Central memory CD4-positive, alpha-beta T cell (primary cell): ENCODE measurements at places on chromosomes 2 and 18.
A peak's percentile ranks its signal among the peaks of the same experiment; 100 is the strongest.

- no peak for DNase-seq
Measured at GRCh38 chr18:54860941-54861340, 32.7 kb downstream of the RAB27B start.

DNA sequence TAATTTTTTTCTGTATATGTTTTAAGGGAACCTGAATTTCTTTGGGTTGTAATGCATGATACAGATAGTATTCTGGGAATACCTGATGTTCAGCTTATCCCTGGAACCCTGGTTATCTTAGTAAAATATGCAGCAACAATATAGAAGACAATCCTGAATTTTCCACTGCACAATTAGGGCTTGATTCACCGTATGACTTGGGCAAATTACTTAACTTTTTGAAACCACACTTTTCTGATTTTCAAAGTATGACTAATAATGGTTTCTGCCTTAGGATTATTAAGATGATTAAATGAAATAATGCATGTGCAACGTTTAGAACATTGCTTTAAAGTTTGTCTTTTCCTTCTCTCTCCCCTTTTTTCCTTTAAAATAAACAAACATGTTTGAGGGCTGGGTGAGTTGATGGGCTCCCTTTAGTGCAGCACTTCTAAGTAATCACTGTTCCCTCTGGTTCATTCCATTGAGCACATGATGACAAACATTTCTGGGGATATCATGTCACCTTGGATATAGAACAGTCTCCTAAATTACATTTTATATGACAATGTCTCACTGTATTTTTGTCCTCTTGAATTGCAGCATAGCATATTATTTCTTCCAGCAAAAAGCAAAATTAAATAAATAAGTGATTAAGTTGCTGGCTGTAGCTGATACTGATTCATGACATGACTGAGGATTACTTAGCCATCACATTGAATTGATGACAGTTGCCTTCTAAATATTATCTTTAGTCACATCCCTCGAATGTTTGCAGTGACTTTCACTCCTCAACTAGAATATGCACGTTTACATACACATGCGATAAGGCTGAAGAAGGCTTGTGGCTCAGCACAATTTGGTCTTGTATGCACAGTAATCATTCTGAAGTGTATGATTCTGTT, 254.5 kb downstream of the NEDD4L start:
- no peak for DNase-seq

DNA sequence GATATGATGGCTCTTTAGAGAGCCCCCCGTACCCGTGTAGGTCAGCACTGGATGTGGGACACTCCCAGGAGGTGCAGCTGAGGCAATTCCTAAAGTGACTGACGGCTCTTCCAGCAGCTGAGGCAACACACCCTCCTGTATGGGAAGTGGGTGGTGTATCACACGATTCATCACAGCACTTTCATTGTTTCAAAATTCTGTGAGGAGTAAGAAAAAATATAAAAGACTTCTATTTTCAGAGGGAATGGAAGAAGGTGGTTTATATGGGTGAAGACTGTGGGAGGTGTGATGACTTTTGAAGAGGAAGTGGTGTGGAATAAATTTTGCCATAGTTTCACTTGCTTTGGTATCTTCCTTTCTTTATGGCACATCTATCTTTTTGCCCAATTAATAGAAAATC, 22.3 kb downstream of the QPCT start:
- DNase-seq, result no peak

GRCh38 chr2:19361325-19361990, 3.0 kb upstream of the OSR1 start:
- no peak for DNase-seq

GRCh38 chr2:226087505-226088365, 688.2 kb downstream of the NYAP2 start:
- no peak for DNase-seq

DNA sequence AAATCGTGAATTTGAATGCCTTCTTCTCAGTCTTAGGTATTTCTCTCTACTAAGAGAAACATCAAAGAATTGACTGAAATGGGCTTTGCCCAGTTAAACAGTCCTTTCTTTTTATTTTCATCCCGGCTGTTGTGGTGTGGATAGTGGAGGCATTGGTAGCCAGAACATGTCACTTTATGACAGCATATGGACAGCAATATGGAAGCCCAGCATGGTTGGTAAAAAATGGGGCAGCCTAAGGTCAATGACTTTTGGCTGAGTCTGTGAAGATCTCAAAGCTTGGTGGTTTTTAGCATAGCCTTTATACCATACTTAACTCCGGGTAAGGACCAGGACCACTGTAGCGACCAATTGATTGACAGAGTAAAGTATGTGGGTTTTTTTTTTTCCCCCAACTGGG, 3.2 kb downstream of the CERS6 start:
- no peak for DNase-seq

- DNase-seq, result no peak
Measured at GRCh38 chr2:155190342-155190741, 491.8 kb downstream of the KCNJ3 start.

DNA sequence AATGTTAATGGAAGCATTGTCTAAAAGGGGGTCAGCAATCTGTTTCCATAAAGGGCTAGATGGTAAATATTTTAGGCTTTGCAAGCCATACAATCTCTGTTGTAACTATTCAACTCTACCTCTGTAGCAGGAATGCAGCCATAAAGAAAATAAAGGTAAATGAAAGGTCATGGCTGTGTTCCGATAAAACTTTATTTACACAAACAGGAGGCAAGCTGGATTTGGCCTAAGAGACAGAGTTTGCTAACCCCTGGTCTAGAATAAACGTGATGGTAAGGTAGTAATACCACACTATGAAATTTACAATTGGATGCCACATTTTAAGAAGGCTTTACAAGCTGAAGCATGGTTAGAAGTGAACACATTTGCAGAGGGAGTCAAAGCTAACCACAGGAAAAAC, 91.4 kb downstream of the EXOC6B start:
- DNase-seq, result no peak

DNA sequence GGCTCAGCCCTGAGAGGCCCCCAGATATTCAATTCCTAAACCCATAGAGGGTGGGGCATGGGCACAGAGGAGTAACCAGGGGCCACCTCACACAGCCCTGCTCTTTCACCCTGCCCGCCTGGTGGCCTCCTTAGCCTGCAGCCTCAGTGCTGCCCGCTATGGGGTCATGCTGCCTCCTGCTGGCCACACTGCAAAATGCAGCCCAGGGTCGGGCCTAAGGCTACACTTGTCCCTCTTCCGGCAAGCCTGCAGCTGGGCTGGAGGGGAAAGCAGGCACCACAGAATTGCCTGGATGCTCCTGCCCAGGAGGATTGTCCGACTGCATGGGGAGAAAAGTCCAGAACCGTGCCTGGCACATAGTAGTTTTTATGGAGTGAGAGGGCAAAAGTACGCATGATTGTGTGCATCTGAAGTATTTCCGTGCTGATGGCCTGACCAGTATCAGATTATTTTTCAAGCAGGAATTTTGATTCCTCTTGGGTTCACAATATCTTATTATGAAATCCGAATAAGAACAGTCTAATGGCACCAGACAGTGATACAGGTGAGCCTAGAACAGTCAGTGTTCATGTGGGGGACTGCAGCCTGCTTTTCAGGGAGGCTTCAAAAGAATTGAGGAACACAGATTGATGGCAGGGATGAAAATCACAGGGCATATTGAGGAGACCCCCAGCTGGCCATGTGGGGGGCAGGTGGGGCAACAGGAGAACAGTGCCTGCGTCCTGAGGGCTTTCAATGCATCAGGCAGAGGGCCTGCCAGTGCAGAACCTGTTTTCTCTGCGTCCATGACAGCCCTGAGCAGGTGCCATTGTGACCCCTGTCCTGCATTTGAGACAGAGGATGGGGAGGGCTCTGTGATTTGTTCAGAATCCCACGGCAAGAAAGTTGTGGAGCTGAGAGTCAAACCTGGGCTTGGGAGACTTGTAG, 51.2 kb upstream of the ALPP start:
- peak; percentile 74 for DNase-seq

- DNase-seq, result no peak
Measured at GRCh38 chr2:132588576-132588975, 81.4 kb downstream of the LYPD1 start.

DNA sequence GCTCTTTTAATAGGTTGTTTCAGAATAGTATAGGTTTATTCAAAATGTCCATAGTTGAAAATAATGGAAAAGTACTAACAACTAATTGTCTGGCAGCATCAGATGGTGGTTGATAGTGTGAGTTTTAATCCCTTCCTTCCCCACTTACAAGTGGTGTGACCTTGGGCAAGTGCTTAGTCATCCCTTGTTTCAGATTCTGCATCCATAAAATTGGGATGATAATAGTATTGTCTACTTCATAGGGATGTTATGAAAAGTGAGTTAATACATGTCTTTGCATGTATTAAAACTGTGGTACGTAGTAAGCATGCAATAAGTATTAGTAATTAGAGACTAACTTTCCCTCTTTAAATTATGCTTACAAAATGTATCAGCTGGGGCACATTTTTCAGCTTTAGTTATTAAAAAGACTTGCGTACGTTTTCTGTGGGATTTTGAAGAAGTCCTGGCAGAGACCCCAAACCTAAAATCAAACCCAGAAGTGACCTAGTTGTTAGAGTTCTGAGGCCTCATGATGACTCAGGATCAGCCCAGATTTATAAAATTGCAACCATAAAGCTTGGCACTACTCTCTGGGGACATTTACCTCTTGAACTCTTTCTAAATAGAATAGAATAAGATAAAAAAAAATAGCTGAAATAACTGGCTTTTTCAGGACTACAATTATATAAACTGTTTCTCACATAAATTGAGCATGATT, 8.6 kb downstream of the ITGA4 start:
- no peak for DNase-seq

- DNase-seq, result no peak
Measured at GRCh38 chr18:70219688-70220087, 14.2 kb upstream of the RTTN start.

DNA sequence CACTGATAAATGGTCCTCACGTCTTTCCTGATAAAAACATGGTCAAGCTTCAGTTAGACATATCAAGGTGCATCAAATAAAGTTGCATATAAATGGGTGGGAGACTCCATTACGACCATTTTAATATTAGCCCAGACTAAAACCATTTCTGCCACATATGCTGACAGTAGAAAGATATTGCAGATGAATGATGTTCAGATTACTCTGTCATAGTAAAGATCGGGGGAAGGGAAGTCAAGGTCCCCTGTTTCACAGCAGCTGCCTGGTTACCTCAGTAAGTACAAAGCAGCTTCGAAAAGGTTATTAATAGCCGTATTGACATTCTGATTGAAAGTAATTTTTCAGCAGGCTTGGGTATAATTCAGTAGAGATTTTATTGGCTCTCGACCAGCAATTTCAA, 927.7 kb upstream of the CDH2 start:
- DNase-seq, result no peak

DNA sequence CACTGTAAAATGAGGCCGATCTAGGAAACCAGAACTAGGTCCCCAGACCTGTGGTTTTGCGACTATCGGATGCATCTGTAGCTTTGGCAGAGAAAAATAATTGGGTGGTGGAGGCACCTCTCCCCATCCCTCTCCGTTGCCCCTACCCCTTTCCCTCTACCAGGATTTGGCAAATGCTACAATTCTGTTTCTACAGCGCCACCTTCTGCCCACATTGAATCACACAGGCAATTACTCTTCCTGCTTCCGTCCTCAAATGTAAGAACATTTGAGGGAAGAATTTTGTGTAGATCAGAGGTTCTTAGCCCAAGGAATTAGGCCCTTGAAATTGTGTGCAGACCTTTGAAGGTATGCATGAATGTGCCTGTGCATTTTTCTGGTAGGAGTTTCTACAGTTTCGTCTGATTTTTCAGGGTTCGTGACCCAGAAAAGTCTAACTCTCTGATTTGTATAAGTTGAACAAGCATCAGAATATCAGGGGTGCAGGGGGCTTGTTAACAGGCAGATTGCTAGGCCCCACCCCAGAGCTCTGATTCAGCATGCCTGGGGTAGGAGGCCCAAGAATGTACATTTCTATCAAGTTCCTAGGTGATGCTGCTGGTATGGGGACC, 11.2 kb downstream of the ATP6V1B1 start:
- peak; percentile 30 for DNase-seq

GRCh38 chr18:32911660-32912284, 138.9 kb upstream of the KLHL14 start:
- no peak for DNase-seq

DNA sequence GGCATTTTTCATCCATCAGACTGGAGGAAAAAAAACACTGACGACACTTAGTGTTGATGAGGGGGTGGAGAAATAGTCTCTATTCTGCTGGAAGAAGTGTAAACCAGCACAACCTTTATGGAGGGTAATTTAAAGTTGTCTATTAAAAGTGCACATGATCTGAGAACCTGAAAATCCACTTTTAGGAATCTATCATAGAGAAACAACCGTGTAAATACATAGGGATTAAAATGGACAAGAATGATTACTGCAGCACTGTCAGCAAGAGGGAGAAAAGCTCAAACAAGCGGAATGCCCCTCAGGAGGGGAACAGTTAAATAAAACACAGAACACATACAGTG, 79.6 kb upstream of the MGAT4A start:
- no peak for DNase-seq

- DNase-seq, result no peak
Measured at GRCh38 chr2:152355409-152355831, 20.4 kb downstream of the FMNL2 start.

DNA sequence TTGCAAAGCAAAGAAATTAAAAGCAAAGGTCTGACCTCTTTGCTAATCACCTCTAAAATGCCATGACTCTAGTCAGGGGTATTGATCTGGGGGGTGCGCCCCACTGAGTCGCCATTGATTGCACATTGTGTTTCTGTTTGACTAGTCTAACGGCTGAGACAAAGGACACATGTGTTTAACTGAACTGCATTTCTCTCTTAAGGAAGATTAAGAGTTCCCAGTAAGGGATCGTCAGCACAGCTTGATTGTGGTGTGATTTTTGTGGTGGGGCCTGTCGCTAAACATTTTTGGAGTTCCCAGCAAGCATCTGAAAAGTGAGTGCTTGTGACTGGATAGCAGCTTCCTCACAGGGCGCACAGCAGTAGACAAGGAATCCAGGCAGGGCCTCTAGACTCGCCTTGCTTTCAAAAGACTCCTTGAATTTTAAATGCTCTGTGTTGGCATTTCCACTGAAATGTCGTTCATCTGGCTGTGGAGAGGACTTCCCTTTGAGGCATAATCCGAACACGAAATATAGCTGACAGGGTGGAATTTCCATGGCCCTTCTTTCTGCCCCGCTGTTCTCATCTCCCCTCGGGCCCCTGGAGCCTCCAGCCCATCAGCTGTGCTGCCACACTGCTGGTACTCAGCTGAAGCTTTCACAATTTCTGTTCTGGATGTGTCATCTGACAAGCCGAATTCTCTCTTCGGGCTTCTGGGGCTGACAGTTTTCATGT, 126.3 kb downstream of the FAM168B start:
- DNase-seq, result no peak

DNA sequence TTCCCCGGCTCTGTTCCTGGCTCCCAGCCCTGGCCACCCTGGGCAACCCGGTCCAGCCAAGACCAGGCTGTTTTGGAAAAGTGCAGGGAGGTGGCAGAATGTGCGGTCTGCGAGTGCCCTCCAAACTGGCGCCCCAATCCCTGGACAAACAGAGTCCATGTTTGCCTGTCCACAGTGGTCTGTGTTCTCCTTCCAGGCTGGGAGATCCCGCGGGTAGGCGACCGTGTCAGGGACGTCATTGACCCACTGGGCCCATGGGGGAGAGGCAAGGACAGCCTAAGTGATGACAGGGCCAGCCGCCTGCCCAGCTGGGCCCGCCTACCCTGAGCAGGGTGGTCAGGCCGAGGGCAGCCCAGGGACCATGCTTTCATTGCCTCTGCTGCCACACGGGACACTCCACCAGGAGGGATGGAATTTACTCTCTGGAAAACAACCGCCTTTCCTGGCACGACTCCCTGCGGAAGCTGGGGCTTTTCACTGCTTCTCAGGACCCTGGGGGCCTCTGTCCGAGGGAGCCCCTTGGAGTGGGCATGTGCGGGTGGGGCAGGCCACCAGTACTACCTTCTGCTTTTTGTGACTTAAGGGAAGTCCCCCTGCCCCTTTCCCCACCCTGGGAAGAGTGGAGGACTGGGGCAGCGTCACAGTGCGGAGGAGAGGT, 20.1 kb downstream of the CYP26B1 start:
- DNase-seq, result no peak
